Right ventricle myocardium superior (tissue), 1 donor: ENCODE measurements at places on chromosomes 4 and X.

DNA sequence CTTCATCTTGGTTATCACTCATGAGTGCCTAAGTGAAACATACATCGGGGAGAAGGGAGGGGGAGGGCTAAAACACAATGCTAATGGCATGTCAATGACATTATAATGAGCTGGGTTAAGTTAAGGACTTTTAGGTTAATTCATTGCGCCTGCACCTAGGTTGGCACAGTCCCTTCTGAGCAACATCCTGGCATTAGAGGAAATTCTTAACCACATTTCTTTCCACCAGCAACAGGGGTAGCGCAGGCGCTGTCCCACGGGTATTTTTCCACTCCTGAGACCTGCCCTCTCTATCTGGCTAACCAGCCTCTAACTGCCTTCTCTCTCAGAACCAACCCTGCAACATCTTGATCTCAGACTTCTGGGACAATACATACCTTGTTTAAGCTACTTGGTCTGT lies 39.0 kb upstream of the PROM1 start:
- DNase-seq = no peak

DNA sequence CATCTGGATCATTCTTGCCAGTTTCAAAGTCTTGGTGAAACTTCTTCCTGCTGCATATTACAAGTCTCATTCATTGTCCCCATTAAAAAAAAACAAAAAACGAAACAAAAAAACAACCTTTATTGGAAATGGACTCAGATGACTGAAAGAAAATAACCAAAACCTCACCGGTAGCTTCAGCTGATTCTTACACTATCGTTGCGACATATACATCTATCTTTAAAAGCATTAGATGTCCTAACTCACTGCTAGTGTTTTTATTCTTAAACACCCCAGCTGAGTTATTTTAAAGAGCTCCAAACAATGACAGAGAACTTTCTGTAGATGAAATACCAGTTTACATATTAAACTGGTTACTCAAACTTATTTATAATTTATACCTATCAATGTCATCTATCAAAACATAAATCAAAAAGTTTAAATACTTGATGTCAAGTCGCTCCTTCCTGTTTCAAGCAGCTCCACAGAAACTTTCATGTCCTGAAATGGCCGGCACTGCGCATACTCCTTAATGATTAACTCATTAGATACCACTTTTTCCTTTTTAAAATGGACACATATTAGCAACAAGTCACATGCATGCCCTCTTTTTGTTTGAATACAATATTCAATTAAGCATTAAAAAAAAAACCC lies 87.2 kb downstream of the HPRT1 start:
- DNase-seq = no peak

- DNase-seq = peak; percentile 45
Observed at GRCh38 chr4:71187404-71188155, 151.2 kb upstream of the SLC4A4 start.

GRCh38 chr4:3251691-3252479 lies 2.9 kb downstream of the MSANTD1 start:
- DNase-seq = peak; percentile 26

DNA sequence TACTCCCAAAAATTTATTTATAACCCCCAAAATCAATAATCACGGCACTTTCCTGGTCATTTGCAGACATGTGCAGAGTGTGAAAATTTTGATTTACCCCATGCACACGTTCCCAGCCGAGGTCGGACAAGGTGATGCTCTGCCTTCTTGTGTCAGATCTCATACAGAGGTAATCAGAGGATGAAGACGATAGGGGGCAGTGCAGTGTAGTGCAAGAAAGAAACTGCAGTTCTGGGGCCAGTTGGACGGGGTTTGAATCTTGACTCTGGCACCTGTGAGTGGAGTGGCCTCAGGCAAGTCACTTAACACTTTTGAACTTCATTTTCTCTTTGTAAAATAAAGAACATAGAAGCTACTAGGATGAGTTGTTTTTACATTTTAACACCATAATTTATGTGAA lies 88.4 kb downstream of the FRMPD3 start:
- no peak for DNase-seq

- no peak for DNase-seq
Observed at GRCh38 chr4:94759767-94760211, 2.0 kb downstream of the BMPR1B start.

DNA sequence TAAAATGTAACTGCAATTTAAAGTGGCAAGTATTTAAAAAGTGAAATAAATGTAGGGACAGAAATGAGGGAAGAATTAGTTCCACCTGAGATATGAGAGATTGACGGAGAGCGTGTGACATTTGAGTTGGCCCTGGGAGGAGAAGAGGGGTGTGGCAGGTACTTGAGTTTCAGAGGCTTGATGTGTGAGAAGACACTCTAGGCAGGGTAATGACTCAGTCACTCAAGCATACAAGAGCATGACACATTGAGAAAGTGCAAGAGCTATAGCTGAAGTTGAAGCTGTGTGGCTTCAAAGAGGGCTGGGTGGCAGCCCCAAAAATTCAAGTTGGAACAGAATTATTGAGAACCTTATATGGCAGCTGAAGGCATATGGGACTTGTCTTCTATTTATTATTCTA lies 420.5 kb downstream of the SLITRK2 start:
- no peak for DNase-seq

- no peak for DNase-seq
Observed at GRCh38 chr4:149955780-149956390, 122.4 kb upstream of the DCLK2 start.

DNA sequence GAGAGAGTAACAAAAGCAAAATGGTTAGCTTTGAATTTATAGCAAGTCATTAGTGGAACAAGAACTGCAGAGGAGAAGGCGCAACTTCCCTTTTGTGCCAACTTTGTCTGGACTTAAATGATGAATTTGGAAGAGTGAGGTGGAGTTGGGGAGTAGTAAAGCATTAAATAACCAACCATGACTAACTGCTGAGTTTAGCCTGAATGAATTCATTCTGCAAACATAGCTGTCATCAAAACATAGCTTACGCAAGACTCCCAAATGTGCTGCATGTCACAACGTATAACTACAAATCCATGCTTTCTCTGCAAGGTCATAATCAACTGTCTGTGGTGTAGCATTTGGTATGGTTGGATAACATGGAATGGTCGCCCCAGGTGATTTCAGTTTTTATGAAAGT lies 75.9 kb upstream of the RPL34 start:
- DNase-seq = no peak

DNA sequence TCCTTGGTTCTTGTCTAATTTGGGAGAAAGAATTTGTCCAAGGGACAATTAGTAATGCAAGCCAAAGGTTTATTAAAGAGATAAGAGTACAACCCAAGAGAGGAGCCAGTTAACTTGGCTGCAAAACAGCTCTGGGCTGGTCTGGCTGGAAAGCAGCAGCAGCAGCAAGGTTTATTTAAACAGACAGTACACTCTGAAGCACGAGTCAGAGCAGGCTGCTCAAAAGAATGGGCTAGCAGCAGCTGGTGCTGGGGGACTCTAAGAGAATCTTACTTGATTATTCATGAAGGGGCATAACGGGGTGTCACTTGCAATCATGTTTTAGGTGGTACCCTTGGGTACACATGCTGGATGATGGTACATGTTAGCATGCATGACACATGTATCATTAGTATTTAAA lies 17.1 kb upstream of the CT47C1 start:
- DNase-seq = peak; percentile 45

GRCh38 chr4:80112236-80112635 lies 39.2 kb upstream of the ANTXR2 start:
- peak; percentile 46 for DNase-seq

DNA sequence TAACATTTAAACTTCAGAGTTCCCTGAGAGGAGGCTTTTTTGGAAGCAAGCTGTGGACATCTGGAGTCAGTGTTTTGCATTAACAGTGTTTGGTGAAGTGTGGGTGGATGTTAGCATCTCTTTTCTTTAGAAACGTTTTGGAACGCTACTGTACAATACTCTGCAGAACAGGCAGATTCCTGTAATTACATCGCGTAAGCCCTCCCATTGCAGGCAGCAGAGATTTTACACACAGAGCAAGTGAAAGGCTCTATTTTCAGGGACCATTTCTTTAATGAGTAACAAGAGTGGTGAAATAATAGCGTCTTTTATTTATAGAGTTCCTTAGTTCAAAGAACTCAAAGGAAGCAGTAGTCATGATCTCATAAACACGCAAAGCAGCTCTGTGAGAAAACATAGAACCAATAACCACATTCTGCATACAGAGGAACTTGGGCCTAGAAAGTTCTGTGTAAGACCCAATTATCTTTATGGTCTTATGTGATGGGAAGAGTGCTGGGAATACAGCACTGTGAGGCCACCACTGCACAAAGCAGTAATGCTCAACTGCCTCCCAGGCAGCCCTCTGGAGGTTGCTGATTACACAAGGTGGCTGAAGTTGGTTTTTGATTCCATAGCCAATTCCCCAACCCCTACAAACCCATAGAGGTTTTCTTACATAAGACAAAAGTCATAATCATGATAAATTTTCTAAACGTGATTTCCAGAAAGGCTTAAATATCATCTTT lies 298.7 kb upstream of the EPHA5 start:
- DNase-seq = no peak

DNA sequence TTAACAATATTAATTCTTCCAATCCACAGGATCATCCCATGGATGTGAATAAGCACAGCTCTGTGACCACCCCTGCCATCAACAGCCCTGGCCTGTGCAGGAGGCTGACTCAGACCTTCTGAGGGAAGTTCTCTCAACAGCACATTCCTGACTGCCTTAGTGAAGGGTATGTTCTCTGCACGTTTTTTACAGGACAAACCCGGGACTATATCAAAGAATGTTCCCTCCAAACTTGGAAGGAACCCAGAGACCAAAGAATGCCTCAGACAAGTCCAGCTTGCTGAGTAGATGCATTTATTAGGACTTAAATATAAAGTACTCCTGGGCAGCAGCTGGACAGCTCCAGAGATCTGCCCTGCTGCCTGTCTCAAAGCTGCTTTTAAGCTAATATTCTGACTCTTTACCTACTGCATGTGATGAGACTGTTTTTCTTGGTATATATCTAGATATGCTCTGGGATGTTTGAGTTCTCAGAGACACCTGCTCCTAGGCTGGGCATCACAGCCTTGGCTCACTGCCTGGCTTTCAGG lies 1127.8 kb upstream of the PRKX start:
- DNase-seq = no peak

GRCh38 chr4:86544310-86544966 lies 49.7 kb upstream of the PTPN13 start:
- no peak for DNase-seq

- no peak for DNase-seq
Observed at GRCh38 chr4:174265916-174266315, 17.6 kb downstream of the FBXO8 start.

DNA sequence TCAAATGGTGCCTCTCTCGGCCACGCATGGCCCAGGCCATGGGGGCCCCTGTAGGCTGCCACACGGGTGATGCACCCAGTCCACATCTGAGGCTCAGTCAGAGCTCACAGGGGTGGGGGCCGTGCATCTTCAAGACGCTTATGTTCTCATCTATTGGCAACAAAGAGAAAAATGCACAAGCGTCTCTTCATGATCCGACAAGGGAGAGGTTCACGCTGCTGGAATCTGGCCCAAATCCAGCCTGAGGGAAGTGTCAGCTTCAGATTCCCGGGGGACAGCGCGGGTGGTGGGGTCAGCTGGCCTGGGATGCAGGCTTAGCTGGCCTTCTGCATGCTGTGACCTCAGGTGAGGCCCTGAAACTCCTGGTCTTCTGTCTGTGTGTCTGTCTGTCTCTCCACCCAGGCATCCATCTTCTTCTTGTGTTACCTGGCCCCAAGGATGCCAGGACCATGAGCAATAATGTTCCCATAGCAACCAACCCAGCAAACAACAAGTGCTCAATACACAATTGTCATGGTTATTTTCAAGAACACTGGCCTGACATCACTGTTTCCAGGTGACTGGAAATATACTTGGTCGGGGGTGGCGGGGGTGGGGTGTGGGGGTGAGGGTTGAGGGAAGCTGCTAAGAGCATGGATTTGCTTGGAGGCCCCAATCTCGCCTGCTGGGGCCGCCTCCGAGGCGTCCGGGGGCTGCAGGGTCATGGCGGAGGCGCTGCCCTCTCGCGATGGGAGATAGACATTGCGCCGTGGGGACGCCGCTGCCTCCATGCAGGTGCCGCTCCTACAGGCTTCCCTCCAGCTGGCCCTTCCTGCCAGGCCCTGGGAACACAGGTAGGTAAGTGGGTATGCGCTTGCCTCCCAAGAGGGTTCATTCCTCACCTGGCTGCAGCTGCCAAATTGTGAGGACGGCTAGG lies 48.3 kb downstream of the ABLIM2 start:
- DNase-seq = no peak

DNA sequence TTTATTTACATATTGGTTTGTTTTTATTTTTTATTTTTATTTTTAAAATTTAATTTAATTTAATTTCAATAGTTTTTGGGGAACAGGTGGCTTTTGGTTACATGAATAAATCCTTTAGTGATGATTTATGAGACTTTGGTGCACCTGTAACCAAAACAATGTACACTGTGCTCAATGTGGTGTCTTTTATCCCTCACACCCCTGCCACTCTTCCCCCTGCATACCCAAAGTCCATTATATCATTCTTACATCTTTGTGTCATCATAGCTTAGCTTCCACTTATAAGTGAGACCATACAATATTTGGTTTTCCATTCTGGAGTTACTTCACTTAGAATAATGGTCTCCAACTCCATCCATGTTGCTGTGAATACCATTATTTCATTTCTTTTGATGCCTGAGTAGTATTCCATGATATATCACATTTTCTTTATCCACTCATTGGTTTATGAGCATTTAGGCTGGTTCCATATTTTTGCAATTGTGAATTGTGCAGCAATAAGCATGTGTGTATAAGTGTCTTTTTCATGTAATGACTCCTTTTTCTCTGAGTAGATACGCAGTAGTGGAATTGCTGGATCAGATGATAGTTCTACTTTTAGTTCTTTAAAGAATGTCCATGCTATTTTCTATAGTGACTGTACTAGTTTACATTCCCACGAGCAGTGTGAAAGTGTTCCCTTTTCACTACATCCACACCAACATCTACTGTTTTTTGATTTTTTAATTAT lies 157.1 kb downstream of the CPXCR1 start:
- no peak for DNase-seq

GRCh38 chr4:89754531-89754930 lies 82.4 kb downstream of the SNCA start:
- DNase-seq = no peak

DNA sequence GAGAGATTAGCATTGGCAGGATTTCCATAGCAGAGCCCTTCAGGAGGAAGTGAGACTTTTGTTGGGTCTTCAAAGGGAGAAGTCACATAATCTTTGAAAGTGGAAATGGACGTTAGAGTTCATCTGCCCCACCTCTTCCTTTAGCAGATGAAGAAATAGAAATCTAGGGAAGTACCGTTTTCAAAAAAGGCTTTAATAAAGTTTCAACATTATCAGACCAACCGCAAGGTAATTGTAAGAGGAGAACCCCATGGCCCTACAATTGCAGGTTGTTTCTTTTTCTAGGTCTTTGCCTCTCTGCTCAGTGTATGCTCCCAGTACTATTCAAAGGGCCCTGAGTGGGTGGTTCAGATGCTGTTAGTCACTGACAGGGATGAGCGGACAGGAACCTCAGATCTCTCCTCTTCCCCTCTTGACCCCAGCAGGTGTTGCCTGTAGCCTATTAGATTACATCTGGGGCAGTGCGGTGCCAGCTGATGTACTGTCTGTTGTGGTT lies 48.6 kb upstream of the AP1S2 start:
- DNase-seq = no peak

- DNase-seq = no peak
Observed at GRCh38 chr4:51885363-51885762, 42.4 kb downstream of the DCUN1D4 start.
